ENCODE measurements at places on chromosomes 16 and 17.

DNA sequence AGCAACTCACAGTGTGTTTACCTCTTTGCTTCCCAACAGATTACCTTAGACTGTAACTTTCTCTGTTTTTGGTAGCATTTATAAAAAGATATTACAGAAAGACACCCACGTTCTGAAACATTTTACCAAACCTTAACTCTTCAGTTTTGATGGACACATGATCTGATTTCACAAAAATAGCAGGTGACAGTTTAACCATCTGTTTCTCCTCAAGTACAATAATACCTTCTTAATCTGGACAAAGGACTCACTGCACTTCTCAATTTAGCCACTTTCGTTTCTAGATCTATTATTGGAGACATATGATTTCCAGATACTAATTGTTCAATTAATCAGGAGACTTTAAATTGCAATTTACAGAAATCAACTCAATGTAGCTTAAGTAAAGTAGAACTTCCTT, 703.8 kb upstream of the KIF2B start:
- DNase-seq: no peak

DNA sequence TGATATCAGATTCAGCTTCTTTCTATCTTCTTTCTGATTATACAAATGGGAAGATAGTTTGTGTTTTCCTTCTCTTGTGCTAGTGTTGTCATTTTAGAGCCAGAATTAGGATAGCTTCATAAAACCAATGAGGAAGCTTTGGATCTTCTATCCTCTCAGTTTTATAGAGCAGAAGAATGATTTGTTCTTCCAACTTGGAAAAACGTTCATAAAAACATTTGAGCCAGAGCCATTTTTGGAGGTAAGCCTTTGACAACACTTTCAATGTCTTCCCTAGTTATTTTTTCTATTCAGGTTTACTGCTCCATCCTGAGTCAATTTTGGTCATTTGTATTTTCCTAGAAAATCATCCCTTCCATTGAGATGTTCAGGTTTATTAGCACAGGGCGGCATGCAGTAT, 91.2 kb upstream of the MYOCD start:
- DNase-seq: no peak

- peak; percentile 14 for DNase-seq
Observed at GRCh38 chr17:8117980-8118768, at the start of gene ALOXE3. Gene ALOXE3 (minus strand): TSS chr17:8118514. CDS start chr17:8117990, 524 bp downstream.

GRCh38 chr17:39551879-39552278, 55.8 kb downstream of the NEUROD2 start:
- DNase-seq: no peak

GRCh38 chr17:27669136-27669535, 38.1 kb downstream of the LGALS9 start:
- no peak for DNase-seq

GRCh38 chr17:66426397-66427033, 124.1 kb downstream of the PRKCA start:
- DNase-seq: peak; percentile 22

- DNase-seq: no peak
Observed at GRCh38 chr17:75352079-75352569, 53.4 kb downstream of the GRB2 start.

DNA sequence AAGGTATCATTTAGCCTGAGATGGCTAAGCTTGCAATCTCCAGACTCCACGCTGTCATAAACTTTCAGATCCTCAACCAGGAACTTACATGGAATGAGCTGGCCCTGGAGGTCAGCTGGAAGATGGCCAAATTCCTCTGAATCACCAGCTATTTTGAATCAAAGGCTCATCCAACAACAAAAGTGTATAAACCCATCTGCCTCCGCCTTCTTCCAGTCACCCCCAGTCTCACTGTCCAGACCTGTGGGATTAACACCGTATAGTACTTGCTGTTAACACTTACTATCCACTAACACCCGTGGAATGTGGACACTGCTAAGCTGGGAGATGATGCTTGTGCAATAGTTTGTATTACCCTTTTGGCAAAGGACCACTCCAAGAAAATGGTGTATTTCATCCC, 1.9 kb upstream of the LCMT1 start:
- DNase-seq: no peak

- DNase-seq: peak; percentile 72
Observed at GRCh38 chr16:49463529-49463928, 89.9 kb downstream of the C16orf78 start.

DNA sequence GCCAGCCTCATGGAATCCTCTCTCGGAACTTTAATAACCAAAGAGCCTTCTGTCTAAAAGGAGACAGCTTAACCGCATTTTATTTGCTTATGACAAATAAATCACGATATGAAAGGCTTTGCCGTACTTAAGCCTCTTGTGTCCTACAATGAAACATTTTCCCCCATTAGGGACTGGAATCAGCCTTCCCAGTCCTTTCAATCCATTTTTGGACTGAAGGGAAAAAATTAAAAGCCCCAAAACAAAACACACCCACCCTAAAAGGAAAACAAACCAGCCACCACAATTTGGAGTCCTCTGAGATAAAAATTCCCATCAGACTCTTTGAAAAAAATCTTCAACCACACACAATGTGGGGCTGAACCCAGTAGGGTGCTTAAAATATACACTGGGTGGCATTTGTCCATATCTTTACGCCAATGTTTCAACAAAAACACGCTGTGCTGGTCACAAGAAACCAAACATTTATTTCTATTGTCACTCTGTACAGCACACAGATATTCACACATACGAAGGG, 3.0 kb downstream of the HOXB4 start:
- DNase-seq: no peak

DNA sequence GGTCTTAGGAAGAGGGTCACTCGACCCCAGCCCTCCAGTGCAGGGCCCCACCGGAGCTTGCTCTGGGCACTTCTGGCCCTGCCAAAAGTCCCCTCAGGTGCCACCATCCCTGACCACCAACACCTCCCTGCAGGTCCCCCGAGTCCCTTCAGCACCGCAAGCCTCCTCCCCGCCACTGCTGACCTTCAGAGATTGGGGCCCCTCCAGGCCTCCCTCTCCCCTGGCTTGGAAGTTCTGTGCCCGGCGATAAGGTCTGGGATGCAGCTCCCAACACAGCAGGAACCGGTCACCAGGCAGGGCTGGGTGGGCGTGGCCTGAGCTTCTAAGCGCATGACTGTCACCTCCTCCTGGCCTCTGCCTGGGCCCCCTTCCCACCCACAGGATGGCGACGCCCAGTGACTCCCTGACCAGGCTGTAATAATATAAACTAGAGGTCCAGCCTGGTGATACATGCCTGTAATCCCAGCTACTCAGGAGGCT, 11.2 kb downstream of the PIEZO1 start:
- no peak for DNase-seq

DNA sequence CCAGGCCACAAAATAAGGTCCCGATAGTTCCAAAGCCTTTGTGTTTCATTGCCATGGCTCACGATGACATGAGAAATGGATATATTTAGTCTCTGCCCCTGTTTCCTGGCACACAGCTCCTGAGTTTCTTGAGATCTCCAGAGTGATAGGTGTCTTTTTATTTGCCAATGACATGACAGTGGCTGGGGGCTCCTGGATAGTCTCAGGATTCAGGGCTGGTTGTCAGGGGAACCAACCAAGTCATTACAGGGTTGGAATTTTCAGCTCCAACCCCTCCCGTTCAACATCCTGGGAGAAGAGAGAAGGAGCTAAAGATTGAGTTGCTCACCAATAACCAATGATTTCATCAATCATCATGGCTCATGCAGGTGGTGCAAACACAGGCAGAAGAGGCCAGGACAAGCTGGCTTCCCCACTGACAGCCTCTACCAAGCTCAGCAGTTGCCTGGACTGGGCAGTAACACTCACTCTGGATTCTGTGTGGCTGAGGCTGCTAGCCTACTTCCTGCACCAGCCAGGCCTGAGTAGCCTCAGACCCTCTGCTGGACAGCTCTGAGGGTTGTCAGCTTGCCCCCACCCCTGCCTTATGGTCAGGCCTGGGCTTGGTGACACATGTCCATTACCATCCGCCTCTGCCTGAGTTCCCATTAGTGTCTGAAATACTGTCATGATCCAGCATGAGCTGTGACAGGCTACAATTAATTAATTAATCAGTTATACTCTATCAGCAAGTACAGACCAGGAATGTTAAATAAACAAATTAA, 534.4 kb upstream of the CDH5 start:
- DNase-seq: no peak

- no peak for DNase-seq
Observed at GRCh38 chr16:50040018-50040417, 15.0 kb downstream of the CNEP1R1 start.

DNA sequence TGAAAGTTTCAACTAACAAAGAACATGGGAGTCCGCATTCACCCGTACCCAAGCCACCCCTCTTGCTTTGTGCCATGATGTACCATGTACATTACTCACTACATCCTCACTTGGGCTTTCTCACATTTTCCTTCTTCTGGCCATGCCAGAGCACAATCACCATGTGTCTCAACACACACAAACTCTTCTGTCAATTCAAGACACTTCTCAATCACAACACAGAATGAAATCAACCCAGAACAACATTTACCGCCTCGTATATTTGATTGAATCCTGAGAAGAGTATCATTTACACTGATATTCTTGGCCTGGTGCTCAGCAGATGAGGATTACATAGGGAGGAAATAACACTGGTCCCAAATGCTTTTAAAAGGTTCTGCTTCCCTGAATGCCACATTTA, 4.5 kb downstream of the ADAMTS18 start:
- no peak for DNase-seq

DNA sequence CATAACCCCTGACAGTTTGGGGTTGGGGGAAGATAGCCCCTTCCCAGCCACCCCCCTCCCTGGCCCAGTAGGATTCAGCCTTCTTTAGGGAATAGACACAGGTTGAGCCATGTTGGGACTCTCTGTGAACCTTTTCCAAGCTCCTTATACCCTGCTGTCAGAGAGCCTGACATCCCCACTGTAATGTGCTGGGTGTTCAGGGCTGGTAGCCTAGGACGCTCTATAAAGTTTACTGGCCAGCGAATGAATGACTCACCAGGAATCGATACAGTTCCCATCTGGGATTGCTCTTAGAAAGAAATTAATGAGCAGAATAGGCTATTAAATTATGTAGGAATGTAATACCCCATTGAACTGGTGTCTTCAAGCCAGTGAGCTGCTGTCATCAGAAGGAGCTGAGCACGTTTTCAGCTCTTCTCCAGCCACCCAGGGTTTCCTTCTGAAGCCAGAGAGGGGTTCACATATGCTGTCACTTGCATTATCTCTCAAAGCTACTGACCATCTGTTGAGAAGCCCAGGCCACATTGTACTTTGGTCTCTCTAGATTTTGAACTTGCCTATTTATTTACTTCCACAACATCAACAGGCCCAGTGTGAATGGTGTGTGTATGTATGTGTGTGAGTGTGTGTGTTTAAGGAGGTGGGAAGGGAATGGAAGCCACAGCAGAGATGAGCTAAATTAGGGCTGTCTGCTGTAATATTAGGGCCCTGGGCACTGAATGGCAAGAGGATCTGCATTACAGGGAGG, 64.9 kb downstream of the SPACA3 start:
- no peak for DNase-seq

DNA sequence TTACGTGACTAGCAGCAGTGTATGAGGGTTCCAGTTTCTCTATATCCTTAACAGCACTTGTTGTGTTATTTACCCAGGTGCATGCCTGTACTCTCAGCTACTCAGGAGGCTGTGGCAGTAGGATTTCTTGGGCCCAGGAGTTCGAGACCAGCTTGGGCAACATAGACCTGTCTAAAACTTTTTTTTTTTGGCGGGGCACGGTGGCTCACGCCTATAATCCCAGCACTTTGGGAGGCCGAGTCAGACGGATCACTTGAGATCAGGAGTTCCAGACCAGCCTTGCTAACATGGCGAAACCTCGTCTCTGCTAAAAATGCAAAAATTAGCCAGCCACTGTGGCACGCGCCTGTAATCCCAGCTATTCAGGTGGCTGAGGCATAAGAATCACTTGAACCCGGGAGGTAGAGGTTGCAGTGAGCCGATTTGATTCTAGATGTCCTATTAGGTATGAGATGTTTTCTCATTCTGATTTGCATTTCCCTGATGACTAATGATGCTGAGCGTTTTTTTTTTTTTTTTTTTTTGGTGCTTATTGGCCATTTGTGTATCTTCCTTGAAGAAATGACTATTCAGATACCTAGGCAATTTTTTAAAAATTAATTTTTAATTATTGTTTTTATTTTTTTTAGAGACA, 13.4 kb downstream of the CASC3 start:
- no peak for DNase-seq

DNA sequence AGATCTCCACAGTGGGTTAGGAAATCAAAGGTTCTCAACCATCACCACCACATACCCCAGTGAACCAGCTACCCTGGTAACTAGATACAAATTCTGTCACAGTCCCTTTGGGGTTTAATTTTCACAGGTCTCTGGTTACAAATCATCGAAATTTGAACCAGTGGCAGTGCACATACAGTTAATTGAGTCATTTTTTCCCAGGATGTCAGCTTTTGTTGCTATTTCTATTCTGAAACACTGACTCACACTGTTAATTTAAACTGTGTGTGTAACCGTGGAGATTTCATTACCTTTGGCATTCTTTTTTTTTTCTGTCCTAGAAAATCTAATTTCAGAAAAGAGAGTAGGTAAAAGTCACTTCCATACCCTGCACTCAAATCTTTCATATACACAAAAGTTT, 511.5 kb downstream of the TOX3 start:
- DNase-seq: no peak

DNA sequence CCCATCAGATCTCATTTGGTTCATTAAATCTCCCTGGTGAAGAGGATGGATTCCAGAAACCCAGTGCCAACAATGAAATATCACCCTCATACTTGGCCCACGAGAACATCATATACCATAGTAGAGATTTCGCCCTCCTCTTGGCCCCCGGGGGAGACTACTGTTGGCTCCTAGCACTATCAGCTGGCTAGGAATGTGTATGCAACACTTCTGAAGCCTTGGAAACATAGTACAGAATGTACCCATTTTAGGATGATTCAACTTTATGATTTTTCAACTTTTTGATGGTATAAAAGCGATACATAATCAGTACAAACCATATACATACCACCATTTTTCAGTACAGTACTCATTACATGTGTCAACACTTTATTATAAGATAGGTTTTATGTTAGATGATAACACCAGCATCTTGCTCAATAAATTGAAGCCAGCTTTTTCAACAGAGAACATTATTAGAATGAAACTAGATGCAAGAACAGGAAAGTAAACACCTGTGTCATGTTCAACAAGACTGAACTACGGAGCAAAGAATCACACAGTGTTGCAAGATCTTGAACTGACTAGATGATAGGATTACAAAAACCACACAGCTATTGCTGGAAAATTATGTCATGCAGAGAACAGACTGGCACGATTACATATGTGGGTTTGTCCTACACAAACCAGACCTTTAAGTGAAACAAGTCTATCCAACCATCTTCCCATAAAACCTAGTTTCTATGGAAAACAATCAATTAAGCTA, 17.2 kb downstream of the RSL1D1 start:
- DNase-seq: no peak

- DNase-seq: no peak
Observed at GRCh38 chr17:63041722-63042121, 75.7 kb downstream of the TANC2 start.

GRCh38 chr16:15618392-15618791, 24.6 kb downstream of the MARF1 start:
- DNase-seq: no peak

GRCh38 chr17:80558046-80558445, 13.4 kb downstream of the RPTOR start:
- DNase-seq: no peak

GRCh38 chr17:72139212-72139611, 18.4 kb downstream of the SOX9 start:
- DNase-seq: no peak
